ENCODE measurements at places on chromosomes 2 and 18.

- no peak for DNase-seq
Observed at GRCh38 chr2:58540681-58541080, 299.6 kb upstream of the FANCL start.

GRCh38 chr2:222916229-222917197, 55.7 kb downstream of the ACSL3 start:
- no peak for DNase-seq

- peak; percentile 15 for DNase-seq
Observed at GRCh38 chr2:171084128-171084527, 76.6 kb downstream of the TLK1 start.

DNA sequence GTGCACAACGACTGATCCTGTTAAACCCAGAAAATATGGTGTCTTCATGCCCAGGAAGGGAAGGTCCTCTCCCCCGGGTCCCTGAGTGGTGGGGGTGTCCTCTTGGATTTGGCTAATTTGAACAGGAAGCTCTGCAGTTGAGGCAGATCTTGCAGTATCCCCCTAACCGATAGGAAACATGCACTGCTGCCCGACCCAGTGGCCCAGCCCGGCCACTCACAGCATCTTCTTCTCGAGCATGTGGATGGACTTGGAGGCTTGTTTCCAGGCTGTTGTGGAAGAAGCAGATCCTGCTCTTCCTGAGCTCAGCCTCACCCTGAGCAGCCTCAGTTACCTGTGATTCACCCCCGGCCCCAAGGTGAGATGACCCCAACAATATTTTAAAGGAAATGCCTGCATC, 46.4 kb upstream of the ASB1 start:
- no peak for DNase-seq

- DNase-seq: no peak
Observed at GRCh38 chr2:200177971-200178911, 128.3 kb upstream of the SPATS2L start.

DNA sequence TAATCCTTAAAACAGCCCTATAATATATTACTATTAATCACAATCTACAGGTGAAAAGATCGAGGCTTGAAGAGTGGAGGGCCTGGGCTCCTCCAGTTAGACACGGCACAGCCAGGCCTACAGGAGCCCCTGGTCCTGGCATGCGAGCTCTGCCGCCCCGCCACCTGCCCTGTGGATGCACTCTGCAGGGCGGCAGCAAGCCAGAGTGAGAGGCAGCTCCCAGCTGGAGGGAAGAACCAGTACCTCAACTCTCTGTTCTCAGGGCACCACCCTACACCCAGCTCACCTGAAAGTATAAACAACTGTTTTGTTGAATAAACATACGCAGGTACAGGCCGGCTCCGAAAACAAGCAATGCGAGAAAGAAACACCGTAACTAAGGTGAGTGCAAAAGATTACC, 34.6 kb downstream of the EIPR1 start:
- no peak for DNase-seq

DNA sequence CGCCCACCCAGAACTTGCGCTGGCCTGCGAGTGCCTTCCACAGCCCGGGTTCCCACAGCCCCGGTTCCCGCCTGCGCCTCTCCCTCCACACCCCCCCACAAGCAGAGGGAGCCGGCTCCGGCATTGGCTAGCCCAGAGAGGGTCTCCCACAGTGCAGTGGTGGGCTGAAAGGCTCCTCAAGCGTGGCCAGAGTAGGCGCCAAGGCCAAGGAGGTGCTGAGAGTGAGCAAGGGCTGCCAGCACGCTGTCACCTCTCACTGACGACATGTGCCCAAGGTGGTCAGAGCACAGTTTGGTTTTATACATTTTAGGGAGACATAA, 15.3 kb upstream of the PXDN start:
- no peak for DNase-seq

- DNase-seq: no peak
Observed at GRCh38 chr2:130736487-130736886, 7.6 kb downstream of the GPR148 start.

- DNase-seq: peak; percentile 90
Observed at GRCh38 chr2:11746376-11746806, at the start of gene LPIN1. Gene LPIN1 (plus strand): TSS chr2:11746632. CDS start chr2:11765542, 18,910 bp downstream.

DNA sequence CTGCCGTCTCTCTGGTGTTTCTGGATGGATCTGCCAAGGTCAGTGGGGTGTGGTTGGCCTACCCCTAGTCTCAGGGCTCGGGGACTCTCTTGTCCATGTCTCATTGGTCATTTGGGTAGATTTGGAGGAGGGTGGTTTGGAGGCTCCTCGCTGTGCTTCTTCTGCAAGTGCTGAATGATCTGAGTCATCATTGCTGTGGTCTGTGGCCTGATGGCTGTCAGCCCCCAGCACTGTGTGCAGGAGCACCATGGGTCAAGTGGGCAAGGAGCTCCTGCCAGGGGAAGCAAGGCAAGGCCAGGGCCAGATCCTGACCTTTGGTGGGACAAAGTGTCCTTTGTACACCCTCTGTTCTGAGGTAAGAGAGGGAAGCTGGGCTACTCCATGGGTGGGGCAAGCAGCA, 221.8 kb downstream of the FHOD3 start:
- no peak for DNase-seq

- no peak for DNase-seq
Observed at GRCh38 chr18:59927246-59927825, 27.5 kb downstream of the PMAIP1 start.

GRCh38 chr2:107006836-107007235, 120.9 kb upstream of the ST6GAL2 start:
- no peak for DNase-seq
